ENCODE measurements at places on chromosomes 1 and 21.

DNA sequence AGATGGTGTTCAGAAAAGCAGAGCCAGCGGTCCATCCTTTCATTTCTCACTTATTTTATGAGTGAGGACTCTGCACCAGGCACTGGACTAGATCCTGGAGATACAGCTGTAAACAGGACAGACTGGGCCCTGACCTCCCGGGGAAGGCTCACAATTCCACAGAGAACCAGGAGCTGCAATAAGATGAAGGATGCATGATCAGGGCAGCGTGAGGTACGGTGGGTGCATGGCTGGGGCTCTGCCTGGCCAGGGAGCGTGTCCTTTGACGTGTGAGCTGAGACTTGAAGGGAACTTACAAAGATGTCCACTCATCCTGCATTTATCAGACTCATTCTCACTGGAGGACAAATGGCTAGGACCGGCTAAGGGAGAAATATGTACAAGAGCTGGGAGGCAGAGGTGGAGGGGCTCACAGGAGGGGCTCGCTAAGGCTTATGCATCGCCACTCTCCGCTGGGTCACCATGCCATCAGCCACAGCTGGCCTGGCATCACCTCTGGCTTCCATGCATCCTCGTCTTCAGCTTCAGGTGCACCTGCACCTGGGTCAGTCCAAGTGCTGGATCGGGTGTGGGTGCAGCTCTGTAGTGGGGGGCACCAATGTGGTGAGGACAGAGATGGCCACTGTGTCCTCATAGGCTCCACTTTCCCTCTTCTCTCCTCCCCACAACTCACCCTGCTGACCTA, 213.9 kb downstream of the TOMM20 start:
- no peak for DNase-seq

DNA sequence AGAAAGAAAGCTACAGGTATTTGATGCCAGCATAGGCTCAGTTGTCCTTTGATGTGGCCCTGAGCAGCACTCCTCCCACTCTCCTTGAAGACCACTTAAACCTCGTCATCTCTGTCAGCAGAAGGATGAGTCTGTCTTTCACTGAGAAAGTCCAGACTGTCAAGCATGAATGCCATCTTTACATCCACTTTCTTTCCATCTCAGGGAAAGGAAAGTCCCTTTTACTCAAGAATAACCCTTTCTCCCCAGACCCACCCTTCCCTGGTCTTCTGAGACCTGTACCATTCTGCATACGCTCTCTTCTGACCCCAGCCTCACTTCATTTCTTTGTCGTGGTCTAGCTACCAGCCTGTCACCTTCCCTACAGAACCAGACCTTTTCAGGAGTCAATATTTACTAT, 4.0 kb upstream of the ELAPOR1 start:
- no peak for DNase-seq

- no peak for DNase-seq
Observed at GRCh38 chr1:3307359-3307758, 147.1 kb upstream of the ARHGEF16 start.

DNA sequence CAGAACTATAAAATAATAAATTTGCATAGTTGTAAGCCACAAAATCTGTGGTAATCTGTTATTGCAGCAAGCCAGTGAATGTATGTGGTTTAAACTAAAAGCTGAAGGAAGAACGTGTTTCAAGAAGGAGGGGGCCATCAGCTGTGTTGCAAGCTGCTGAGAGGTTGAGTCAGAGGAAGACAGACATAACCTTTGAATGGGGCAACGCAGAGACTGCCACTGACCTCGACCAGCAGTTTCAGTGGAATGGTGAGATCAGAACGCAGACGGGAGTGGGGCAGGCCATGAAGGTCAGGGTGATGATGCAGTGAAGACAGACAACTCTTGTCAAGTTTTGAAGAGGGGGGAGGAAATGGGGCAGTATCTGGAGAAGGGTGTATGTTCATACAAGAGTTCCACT, 23.2 kb upstream of the QSOX1 start:
- DNase-seq, result no peak

DNA sequence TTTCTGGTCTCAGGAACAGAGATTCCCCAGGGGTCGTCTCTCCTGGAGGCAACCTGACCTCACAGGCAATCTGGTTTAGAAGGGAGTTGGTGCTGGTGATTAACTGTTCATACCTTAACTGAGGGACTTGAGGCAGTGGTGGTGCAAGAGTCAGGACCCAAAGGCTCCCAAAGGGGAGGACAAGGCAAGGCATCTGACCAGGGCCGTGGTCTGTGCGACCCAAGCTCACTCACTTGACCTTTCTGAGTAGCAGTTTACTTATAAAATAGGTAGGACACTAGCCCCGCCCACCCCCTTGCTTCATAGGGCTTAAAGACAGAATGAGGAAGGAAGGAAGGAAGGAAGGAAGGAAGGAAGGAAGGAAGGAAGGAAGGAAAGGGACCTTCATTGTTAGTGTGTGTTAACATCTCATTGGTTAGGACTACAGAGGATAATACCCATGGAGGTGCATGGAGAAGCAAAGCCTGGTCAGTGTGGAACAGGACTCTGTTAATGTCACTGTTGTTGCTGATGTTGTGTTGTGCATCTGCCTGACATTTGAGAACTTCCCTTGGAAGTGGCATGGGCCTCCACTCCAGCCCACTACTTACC, 4.6 kb upstream of the KCNA2 start:
- DNase-seq, result no peak

DNA sequence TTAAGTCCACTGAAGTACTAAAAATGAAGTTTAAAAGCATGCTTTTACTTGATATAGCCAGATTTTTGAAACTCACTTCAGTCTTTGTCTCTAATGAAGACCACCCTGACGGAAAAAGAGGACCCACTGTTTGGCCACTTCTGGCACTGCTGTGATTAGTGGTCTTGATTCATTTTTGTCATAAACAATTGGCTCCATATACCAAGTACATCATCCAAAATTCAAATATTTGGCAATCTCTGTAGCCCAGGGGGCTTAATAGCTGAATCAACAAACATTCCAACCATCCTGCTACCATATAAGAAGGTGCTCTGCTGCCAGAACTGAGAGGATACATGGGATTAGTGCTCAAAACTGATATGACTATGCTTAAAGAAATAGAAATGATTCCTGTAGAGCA, 156.0 kb downstream of the COL24A1 start:
- DNase-seq, result no peak

GRCh38 chr1:217948741-217949140, 317.6 kb downstream of the SPATA17 start:
- no peak for DNase-seq

- DNase-seq, result no peak
Observed at GRCh38 chr1:24418898-24419628, 3.5 kb downstream of the NIPAL3 start.

GRCh38 chr1:143698016-143698415, 273.8 kb downstream of the FAM72C start:
- DNase-seq, result no peak

DNA sequence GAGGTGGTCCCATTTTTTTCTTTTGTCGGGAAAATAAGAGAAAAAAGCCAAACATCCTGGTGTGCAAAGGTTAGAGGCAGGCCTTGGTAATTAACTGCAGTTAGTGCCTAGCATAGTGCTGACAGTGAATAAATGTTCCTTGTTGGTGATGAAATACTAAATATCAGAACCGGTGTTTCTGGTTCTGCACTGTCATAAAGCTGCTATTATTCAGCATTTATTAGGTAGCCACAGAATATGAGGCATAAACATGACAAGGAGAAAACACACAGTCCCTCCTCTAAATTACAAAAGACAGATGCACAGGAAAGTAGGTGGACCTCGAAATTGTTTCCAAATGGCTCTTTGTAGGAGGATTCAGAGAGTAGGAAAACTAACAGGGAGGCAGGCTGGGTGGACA, 122.0 kb upstream of the ADGRL2 start:
- DNase-seq, result no peak

DNA sequence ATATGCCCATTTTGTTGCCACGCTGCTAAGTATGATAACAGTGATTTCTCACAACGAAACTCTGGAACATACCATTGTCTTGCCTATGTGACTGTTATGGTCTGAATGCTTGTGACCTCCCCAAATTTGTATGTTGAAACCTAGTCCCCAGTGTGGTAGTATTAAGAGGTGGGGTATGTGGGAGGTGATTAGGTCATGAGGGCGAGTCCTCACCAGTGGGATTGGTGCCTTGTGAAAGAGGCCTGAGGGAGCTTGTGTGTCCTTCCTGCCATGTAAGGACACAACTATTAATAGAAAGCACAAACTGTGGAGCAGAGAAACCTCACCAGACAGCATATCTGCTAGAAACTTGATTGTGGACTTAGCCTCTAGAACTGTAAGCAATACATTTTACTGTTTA, 84.6 kb downstream of the SELENOF start:
- DNase-seq, result no peak

GRCh38 chr1:47507881-47508701, 70.2 kb downstream of the FOXD2 start:
- no peak for DNase-seq

GRCh38 chr1:158830904-158831507, at the start of gene MNDA:
MNDA (plus strand) TSS chr1:158831351; CDS start chr1:158842154, 10,803 bp downstream.
- DNase-seq, result no peak

DNA sequence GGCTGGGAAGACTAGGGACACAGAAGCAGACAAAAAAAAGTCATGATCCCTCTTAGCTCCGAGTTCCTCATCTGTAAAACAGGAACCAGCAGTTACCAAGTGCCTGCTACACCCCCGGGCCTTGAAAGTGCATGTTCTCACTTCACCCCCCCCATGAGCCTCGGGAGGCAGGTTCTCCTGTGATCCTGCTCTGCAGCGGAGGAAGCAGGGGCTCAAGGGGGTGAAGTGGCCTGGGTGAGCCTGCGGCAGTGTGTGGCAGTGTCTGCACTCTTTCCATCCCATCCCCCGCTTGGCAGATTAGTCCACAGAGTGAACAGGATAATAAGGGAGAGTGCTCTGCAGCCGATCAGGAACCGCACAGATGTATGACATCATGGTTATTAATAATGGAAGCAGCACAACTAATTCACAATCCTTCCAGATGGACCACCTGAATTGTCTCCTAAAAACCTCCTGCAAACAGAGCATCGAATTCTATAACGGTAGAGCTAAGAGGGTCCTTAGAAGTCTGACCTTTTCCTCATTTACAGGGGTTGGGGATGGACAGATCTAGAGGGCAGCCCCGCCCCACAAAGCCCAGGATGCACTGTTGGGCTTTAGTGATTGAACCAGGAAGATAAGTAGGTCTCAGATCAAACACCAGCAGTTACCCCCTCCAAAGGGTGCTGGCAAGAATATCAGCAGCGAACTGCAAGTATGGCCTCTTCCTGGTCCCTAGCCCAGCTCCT, 174.1 kb upstream of the EDN2 start:
- DNase-seq, result no peak

DNA sequence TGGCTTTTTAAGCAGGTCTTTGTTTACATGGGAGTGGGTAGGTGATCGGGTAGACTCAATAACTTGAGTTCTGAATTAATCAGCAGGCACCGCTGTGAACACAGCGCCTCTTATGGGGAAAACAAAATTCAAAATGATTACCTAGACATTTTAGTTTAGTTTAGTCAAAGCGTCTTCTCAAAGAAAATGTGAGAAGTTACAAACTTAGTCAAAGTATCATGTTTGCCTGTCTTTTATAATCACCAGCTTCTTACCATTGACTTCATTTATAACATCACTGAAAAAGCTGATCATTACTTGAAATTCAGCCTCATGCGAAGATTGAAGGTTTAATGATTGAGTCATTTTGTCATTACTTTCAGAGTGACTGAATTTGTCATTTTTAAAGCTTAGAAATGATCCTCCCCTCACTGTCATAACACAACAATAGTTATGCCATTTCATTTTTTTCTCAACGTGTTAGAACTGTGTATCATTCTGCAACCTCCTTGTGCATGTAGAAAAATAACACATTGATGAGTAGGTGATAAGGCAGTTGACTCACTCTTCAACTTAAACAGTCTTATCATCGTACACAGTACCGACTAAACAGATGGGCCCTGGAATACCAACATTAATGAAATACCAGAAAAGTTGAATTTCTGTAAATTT, 188.5 kb downstream of the NFIA start:
- DNase-seq, result no peak

DNA sequence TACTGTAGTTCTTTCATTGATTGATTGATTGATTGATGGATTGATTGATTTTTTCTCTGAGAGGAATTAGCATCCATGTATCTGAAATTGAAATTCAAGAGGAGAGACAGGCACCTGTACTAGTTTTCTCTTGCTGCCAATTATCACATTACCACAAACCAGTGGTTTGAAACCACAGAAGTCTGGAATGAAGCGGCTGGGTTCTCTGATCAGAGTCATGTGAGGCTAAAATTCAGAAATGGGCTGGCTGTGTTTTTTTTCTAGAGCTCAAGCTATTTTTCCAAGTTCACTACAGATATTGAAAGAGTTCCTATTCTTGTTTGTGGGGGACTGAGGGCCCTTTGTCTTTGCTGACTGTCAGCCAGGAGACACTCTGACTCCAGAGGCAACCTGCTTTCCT, 10.0 kb downstream of the NBPF3 start:
- DNase-seq, result no peak

GRCh38 chr1:10610901-10611600, 136.3 kb downstream of the PEX14 start:
- no peak for DNase-seq

DNA sequence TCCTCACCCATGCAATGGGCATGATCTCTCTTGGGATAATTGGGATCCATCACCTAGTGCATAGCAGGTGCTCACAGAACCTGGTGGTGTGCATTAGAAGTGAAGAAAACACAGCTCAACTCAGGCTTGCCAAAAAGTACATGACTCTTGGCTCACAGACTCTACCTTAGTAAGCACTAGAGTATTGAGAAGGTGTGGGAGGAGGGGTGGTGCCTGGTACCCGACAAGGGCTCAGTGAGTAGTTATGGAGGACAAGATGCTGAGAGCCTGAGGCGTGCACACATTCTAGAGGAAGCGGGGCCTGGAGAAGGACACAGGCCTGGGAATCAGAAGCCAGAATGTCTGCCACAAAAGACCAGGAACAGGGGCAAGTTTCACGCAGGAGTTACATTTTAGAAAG, 100.3 kb upstream of the GRIK3 start:
- DNase-seq, result no peak

DNA sequence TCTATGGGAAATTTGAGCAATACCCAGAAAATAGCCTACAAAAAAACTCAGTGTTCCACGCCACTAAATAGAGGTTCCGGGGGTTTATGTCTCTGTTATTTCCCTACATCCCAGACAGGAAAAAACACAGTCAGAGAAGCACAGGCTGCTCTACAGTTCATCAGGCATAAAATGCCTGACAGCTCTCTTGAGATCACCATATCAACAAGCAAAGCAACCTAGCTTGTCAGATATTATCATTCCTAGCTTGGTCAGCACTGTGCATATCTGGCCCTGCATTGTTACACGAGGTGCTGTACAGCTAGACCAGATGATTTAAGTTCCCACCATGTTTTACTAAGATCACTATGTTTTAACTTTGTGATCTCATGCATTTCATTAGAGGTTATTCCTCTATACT, 172.6 kb downstream of the PTPRC start:
- no peak for DNase-seq
